ENCODE measurements at places on chromosomes 6 and 20.

DNA sequence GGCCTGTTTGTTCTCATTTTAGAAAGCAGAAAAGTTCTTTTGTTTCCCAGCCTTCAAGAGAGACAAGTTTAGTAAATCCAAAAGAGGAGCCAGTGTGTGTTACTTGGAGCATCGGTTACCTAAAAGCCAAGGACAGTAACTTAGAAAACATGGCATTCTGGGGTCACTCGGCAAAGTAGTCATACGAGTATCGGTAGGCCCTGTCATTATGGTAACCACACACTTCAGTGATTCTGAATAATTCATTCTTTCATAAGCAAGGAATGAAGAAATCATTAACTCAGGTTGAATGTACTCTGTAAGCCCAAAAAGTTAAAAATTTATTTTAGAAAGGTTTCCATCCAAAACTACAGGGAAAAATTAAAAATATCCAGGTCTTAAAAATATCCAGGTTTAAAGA lies 34.0 kb downstream of the CNKSR3 start:
- DNase-seq, result no peak

DNA sequence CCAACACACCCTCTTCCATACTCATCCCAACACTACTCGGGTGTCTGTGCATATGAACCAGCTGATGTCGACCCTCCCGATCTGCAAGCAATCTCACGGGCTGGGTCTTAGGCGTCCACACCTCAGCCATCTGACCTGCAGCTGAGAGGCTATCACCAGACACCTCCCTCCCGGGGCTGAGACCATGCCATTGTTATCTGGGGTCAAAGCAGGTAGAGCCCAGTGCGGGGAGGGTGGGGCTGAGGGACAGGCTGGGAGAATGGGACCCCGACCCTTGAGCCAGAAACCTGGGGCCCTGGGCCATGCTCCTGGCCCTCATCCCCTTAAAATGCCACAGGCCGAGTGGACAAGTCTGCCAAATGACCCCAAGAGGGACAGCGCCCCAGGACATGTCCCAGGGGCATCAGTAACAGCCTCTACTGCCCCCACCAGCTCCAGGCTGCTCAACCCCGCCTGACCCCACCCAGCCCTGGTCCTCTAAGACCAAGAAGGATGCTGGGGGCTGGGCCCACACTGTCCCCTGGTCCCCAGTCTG lies 146.7 kb upstream of the CST7 start:
- DNase-seq, result no peak

GRCh38 chr6:20948556-20948955 lies 414.3 kb downstream of the CDKAL1 start:
- DNase-seq, result no peak

DNA sequence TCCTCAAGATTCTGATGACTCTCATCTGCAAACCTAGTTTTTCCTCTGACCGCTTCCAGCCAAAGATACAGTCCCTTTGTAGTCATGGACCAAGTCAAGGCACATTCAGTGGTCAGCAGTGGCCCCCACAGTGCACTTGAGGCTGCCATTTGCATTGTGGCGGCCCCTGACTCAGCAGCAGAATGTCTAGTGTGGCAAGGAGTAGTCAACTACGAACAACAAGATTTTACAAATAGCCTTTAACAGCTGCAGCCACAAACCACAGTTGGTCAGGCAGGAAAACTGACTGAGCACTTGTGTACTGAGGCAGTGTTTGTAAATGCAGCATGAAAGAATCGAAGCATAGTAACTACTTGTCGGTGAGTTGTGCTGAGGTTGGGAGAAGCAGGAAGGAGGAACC lies 49.6 kb downstream of the SLC2A12 start:
- DNase-seq, result no peak

Data from SW 1271 (cell line).